ENCODE measurements at places on chromosomes 2 and 18. TPM values are rescaled to one million over a fixed set of nuclear protein-coding genes. Genes with fewer than 3 reads are reported as not detected.
A peak's percentile ranks its signal among the peaks of the same experiment; 100 is the strongest.

- DNase-seq: no peak
Observed at GRCh38 chr2:21693081-21693480, 569.3 kb downstream of the TDRD15 start.

GRCh38 chr18:24726727-24727492 is 266.5 kb downstream of the HRH4 start:
- DNase-seq: peak; percentile 88

GRCh38 chr2:120415060-120415459 is 69.1 kb downstream of the INHBB start:
- no peak for DNase-seq

The LBX2 gene
- total RNA-seq: 0.80 TPM

- no peak for DNase-seq
Observed at GRCh38 chr2:8602809-8603208, 79.0 kb upstream of the ID2 start.

GRCh38 chr2:120896901-120897300 is 161.2 kb downstream of the GLI2 start:
- no peak for DNase-seq

- DNase-seq: no peak
Observed at GRCh38 chr2:40332191-40332826, 119.6 kb downstream of the SLC8A1 start.

The IL36G gene
- 0.30 TPM for total RNA-seq

GRCh38 chr2:149427387-149427786 is 97.0 kb downstream of the LYPD6 start:
- no peak for DNase-seq

DNA sequence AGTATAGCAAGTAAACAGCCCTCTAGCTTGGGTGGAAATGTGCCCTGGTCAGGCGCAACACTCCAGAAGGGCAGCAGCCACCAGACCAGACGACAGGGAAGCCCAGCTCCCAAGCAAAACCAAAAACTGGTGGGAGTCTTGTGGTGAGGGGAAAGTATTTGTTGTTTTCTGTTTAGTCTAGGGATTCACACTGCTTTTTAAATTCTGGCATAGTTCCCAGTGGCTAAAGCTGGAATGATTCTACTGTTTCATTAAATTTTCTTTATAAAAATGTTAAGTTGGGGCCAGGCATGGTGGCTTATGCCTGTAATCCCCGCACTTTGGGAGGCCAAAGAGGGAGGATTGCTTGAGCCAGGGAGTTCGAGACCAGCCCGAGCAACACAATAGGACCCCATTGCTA is 38.5 kb downstream of the MERTK start:
- DNase-seq: no peak

DNA sequence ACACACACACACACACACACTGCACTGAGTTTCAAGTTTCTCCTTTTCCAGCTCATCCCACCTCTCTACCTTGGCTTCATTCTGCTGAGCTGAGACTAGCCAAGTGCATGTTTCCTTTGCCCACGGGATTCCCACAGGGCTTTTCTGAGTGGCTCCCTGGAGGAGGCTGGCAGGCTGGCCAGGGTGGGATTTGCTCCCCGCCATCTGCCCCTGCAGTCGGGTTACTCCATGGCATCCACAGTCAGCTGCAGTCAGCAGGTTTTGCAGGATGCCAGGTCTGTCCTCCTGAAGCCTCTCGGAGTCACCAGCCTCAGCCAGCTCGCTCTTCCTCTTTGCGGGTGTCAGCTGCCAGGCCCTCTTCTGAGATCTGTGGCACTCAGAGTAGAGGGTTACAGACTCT is 783.7 kb upstream of the SOX11 start:
- no peak for DNase-seq
